ENCODE measurements at places on chromosomes 2 and 18.

DNA sequence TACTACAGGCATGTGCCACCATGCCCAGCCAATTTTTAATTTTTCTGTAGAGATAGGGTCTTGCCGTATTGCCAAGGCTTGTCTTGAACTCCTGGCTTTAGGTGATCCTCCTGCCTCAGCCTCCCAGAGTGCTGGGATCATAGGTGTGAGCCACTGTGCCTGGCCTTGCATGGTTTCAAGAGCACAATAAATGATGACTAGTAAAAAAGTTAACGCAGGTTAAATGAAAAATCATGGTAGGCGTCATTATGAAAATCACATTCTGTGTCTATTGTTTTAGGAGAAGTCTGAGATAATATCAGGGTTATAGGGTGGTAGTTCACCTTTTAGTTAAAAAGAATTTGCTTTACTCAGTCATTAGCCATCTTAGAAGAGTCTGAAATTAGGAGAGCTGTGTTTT, 38.3 kb downstream of the ALMS1 start:
- no peak for DNase-seq

- DNase-seq: no peak
Observed at GRCh38 chr2:182148344-182148743, 162.7 kb downstream of the PPP1R1C start.

DNA sequence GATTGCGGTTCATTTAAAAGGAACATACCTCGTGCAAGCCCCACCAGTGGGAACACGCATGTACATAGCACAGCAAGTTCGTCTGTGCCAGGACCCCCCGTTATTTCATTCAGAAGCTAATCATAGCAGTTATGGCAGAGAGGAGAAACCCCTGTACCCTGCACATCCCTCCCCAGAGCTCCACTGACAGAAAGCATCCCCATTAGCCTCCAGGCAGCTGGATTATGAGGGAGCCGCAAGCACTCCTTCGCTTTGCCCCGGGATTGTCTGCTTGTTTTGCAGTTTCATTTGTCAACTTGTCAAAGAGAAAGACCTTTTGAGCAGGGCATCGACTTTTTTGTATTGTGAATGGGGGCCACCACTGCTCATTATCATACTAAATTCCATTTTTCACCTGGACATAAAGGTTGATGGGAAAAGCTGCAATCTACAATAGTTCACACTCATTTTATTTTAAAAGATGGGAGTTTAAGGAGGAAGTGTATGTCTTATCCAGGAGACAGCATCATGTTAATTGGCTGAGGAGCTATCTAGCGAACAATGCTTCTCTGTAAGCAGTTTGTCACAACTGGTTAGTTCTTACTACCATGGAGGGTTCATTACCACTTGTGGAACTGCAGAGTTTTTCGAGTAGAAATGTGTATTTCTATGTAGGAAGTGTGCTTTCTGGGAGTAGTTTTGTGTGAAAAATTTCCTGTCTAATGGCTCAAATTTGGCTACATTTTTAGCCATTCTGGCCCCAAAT, 255.3 kb downstream of the THSD7B start:
- no peak for DNase-seq

- no peak for DNase-seq
Observed at GRCh38 chr18:39840856-39841481, 2114.1 kb upstream of the PIK3C3 start.

DNA sequence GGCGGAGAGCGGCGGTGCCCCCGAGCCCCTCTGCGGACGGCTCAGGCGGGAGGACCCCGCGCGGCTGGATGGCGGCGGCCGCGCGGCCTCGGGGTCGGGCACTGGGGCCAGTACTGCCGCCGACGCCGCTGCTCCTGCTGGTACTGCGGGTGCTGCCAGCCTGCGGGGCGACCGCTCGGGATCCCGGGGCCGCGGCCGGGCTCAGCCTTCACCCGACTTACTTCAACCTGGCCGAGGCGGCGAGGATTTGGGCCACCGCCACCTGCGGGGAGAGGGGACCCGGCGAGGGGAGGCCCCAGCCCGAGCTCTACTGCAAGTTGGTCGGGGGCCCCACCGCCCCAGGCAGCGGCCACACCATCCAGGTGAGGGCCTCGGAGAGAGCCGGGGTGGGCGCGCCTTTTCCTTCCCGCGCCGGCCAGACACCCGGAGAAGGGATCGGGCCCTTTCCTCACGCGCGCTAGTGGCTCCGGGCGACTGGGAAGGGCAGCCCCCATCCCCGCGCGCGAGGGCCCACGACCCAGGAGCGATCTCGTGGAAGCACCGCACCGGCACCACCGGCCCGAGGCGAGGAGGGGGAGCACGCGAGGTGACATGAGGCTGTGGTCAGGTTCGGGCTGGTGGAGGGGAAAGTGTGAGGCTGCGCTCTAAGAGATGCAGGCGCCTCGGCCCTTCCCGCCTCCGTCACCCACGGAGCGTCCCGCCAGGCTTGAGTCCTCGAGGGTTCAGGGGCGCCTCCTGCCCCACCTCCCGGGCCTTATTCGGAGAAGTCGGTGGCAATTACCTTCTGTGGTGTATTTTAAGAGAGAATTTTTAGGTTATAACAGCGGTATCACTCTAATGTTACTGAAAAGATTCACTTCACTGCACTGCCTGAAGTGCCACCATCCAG, 607 bp downstream of the LAMA3 start:
- no peak for DNase-seq

DNA sequence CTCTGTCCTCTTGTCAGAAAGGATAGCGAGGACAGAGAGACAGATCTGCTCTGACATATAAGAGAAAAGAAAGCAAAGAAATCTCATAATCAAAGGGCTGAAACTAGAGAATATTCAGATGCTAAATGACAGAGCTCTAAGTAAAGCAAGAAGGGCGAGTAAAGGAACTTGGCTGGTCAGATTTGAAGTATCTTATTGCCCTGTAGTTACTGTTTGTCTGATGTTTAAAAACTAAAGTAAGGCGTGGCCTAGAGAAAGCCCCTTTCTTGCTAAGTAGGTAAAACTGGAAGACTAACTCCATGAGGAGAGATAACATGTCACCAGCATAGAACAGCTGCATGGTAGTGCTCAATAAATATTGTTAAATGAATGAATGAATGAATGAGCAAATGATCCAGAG, 70.0 kb downstream of the CRACDL start:
- no peak for DNase-seq

GRCh38 chr18:31774477-31774785, 13.8 kb upstream of the SLC25A52 start:
- no peak for DNase-seq

DNA sequence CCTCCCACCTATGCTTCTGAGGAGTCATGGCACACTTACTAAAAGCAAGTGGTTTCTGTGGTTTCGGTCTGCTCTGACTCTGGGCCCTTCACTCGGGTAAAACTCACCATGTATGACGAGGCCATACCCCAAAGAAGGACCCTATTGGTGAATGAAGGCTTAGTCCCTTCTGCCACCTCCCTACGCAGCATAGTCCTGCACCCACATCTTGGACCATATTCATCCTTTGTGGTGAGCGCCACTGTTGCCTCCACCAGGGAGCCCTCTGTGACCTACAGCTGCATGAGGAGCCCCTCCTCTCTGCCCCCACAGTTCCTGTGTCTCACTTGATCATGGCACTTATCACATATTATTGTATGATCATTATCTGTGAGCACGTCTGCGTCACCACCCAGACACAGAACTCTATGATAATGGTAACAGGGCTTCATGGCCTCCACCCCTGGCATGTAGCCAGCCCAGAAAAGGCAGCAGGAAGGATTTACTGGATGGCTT, 113.3 kb downstream of the TFCP2L1 start:
- no peak for DNase-seq

DNA sequence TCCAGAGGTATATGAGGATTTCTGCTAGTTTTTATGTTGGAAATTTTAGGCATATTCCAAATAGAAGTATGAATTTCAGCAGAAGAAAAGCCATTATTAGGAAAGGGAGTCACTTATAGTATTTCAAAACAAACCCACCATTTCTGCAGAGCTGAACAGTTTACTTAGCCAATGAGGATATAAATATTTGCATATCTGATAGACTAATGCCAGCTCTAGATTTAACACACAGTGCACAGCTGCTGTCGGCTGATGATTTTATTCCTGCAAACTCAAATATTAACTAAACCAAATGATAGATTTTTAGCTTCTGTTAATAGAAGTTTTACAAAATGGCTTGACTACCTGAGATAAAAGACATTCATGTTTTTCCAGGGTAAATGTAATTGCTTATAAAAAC, 375.8 kb upstream of the FANCL start:
- DNase-seq: no peak

- DNase-seq: no peak
Observed at GRCh38 chr2:174881678-174882077, 117.4 kb upstream of the CHRNA1 start.

DNA sequence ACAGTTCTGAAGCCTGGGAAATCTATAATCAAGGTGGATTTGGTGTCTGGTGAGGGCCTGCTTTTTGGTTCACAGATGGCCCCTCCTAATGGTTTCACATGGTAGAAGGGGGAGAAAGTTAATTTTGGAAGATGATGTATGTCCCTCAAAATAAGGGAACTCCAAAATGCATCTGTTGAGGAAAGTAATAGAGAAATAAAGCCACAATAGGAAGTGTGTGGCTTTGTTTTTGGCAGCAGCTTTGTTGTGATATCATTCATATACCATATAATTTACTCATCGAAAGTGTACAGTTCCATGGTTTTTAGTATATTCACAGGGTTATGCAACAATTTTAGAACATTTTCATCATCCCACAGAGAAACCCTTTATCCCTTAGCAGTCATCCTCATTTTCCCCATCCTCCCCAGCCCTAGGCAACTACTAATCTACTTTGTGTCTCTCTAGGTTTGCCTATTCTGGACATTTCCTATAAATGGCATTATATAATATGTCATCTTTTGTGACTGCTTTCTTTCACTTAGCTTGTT, 274.0 kb upstream of the FAM98A start:
- no peak for DNase-seq

DNA sequence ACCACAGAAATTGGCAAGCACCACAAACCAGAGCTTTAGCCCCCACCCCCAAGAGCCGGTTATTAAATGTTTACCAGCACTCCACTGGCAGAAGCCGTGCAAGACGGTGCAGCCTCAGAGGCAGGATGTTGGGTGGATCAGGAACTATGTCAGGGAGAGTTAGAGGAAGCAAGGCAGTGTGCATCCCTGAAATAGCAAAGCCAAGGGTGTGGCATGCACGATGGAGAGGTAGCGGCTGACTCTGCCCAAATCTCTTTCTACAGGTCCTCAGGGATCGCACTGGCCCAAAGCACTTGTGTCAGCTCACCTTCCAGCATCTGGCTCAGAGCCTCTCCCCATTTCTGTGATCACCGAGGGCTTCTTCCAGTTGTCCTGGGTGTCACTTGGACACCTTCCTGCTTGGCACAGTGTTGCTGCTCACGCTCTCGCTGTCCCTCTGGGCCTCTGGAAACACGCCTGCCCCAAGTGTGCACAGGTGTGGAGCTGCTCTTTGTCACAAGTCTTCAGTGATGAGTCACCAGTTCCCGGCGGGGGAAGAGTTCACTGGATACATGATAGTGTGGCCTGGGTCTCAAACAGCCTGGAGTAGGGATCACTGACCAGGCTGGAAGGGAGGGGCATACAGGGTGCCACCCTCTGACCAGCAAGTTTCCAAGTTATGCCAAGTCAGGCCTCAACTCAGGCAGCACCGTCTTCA, 17.3 kb upstream of the B3GNT7 start:
- no peak for DNase-seq

DNA sequence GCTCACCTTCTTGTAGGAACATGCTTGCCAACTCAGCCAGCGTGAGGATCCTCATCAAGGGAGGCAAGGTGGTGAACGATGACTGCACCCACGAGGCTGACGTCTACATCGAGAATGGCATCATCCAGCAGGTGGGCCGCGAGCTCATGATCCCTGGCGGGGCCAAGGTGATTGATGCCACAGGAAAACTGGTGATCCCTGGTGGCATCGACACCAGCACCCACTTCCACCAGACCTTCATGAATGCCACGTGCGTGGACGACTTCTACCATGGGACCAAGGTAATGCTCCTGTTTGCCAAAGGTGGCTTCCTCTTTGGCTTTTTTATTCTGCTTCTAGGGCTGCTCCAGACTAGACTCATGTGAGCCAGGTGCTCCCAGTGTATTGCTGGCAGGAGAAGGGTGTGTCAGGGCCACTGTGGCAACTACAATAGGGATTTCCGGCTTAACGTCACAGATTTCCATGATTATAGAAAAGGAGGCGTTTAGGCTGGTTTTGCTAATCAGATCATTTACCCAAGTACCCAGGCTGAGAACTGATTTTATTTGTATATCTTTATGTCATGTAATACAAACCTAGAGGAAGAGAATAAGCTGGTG, 50.6 kb downstream of the DPYSL5 start:
- DNase-seq: no peak

DNA sequence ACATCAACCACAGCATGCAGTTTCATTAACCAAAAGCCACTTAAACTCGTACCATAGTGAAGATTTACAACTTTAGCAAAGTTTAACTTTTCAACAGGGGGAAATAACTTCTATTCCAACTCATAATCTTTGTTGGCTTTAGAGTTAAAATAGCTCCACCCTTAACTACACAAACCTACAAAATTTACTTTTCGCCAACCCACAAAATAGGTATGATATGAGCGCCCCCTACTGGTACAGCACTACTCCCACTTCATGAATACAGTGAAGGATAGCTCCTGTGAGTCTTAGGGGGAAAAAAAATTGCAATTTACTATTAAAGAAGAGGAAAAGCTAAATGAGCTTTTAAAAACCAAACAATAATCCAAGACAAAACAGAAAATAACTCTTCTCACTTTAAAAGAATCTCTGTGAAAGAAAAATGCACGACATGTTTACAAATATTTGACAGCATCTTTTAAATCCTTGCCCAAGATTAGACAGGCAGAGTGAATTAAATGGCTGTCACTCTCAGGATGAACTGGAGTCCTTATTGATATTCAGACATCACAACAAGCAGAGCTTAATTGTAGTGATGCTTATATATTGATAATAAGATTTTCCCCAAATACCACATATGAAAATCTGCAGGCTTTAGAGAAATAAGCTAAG, 32.2 kb downstream of the TMEFF2 start:
- DNase-seq: peak; percentile 72

DNA sequence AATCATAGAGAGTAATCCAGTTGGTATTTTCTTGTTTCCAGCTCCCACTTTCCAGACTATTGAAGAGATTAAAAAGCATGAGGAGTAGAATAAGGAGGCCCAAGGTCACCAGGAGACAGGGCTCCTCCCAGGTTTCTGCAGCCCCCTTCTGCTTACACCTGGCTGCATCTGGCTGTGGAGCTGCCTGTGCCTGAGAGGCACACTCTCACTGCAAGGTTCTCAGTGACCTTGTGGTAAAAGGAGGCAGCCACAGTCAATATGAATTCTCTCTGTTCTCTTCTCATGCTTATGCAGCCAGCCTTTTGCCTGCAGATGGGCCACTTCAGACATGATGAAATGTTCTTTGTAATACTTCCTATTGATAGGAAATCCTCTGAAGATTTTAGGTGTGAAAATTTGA, 233.7 kb downstream of the MYO3B start:
- DNase-seq: no peak

- DNase-seq: no peak
Observed at GRCh38 chr2:96359866-96360265, 24.3 kb downstream of the NCAPH start.

DNA sequence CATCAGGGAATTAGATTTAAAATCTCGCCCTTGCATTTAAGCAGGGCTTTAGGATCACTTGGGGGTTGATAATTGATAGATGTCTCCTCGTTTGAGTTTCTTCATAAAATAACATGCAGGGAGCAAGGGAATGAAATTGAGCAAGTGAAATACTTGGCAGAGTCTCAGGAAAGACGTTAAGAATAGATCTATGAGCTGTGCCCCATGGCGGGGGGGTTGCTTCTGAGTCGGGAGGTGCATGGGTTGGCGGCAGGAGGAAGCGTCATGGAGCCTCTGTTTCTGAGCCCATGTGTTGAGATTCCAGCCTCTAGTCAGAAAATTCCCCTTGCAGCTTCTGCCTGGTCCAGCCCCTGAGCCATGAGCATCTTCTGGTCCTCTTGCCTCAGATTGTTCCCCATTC, 82.0 kb downstream of the APOB start:
- DNase-seq: no peak

All from activated CD4-positive, alpha-beta T cell treated with anti-CD3 and anti-CD28 coated beads, Interleukin-2, amount 50 U/mL, for 24 hours (primary cell).